Cortex of kidney (tissue), 1 donor: ENCODE measurements at places on chromosomes 6 and 20.

DNA sequence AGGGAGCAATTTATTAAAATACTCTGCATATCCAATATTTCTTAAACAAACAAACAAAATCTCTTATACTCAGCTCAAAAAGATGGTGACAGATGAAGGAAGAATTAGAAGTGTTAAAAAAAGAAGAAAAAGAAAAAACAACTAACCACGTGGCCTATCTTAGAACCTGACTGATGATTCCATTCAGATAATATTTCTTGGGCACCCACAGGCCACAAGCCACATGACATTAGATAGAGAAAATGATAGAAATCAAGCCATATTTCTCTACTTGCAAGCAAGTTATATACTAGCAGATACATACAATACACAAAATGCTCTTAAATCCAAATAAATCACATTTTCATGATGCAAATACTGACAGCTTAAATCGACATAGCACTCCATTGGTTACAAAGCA lies 14.5 kb upstream of the RAMACL start:
- no peak for DNase-seq

- no peak for DNase-seq
Measured at GRCh38 chr6:168956884-168957730, 296.5 kb downstream of the THBS2 start.

DNA sequence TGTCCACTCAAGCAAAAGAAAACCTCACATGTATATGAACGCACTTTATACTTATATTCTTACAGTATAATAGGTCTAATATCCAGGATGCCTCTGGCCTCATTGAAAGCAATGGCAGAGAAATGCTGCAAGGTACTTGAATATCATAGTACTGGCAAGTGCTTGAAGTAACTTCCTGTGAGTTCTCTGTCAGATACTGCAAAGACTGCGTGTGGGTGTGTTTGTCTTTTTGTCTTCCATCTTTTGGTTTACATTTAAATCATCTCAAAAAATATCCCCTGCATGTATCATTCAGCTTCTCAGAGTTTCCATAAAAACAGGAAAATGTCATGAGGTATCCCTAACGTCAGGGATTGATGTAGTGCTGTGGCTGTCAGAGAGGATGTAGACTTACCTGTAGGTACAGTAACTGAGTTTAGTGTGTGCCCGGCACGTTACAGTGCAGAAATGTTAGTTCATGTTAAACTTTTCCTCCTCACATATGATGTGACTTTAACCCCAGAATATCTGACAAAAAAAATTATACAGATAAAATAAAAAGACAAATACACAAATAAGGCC lies 184.3 kb downstream of the DST start:
- DNase-seq, result no peak

DNA sequence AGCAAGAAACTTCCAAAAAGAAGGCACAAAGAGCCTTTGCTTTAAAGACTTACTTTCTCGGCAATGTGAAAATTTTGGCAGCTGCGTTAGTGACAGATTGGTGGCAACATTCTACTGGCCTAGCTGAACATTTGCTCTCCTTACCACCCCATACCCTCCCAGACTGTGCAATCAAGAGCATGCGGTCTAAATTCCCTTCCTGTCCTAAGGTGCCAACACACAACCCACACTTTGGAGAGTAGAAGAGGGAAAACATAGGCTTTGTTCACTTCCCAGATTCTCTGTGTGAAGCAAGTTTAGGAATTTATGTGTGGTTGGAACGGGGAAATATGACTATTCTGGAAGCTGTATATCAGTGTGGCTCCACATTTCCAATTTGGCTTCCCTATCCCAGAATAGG lies 29.8 kb upstream of the NEDD9 start:
- DNase-seq, result no peak

GRCh38 chr20:3203315-3204123 lies 963 bp downstream of the DDRGK1 start:
- DNase-seq, result no peak

- no peak for DNase-seq
Measured at GRCh38 chr6:12483712-12484111, 193.6 kb downstream of the EDN1 start.

GRCh38 chr20:54848984-54849538 lies 373.7 kb downstream of the DOK5 start:
- DNase-seq, result no peak

- no peak for DNase-seq
Measured at GRCh38 chr6:36735110-36736071, 37.8 kb downstream of the RAB44 start.

DNA sequence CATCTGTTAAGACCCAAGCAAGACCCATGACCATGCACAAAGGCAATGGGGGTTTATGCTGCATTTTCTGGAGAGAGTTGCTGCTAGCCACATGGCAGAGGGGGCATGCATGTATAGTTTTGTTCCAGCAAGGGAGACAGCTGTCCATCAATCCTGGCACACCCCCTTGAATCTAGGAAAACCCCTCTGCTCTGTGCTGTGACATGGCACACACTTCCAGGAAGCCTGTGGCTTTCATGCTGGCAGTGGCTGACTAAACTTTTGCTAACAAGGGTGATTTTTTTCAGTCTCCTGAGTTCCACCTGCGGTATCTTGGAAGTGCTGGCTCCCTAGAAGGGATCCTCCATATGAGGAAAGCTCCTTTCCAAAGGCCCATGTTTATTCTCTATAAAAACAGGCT lies 9.1 kb upstream of the CST4 start:
- no peak for DNase-seq

GRCh38 chr6:55136916-55137315 lies 37.4 kb upstream of the HCRTR2 start:
- no peak for DNase-seq

- DNase-seq, result no peak
Measured at GRCh38 chr6:12947151-12947871, 230.7 kb downstream of the PHACTR1 start.

- no peak for DNase-seq
Measured at GRCh38 chr6:169253337-169254238, at the start of gene THBS2. Gene THBS2 (minus strand): TSS chr6:169253846. CDS start chr6:169250784, 3,062 bp downstream.

GRCh38 chr6:139369068-139369467 lies 5.4 kb downstream of the CITED2 start:
- DNase-seq, result no peak

GRCh38 chr6:19413323-19413722 lies 423.8 kb upstream of the ID4 start:
- DNase-seq, result no peak

GRCh38 chr20:52490711-52491430 lies 299.3 kb upstream of the ZFP64 start:
- no peak for DNase-seq

DNA sequence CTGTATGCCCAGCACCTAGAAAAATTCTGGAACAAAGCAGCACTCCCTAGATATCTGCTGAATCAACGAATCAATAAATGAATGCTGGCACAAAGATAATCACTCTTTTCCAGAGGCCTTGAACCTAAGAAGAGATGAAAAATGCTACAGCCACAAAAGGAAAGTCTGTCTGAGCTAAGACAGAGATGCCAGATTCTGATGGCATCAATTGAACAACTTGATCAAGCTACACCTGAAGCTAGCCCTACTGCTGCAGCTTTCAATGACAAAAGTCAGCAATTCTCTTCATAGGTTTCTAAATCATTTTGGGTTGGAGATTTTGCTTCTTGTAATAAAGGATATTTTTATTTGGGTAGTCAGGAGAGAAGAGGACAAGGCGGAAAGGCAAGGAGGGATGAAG lies 305.0 kb upstream of the SULF2 start:
- no peak for DNase-seq

GRCh38 chr6:160051390-160051789 lies 70.2 kb upstream of the SLC22A1 start:
- no peak for DNase-seq

- DNase-seq, result no peak
Measured at GRCh38 chr20:11676630-11677287, 240.9 kb upstream of the BTBD3 start.

GRCh38 chr6:37050045-37050853 lies 44.8 kb downstream of the FGD2 start:
- DNase-seq, result no peak

DNA sequence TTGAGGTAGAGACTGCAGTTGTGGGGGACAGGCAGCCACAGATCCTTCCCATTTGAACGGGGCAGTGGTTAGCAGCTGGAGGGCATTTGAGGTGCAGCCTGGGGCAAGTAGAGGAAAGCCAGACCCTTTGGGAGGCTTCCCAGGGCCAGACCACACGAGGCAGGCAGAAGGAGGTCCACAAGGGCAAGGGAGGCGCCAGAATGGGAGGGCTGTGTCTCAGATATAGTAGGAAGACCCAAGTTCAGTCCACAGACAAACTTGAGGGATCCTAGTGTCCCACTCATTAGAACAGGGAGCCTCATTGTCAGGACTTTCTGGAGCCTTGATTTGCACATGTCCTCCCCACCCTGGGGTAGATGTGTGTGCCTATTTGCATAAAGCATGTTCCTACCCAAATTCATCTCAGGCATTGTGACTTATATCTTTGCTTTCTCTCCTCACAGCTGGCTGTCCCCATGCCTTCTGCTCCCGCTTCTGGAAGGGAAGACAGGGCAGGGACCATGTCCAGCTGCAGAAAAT lies 166.0 kb downstream of the VEGFA start:
- DNase-seq, result no peak

- no peak for DNase-seq
Measured at GRCh38 chr6:167800549-167800948, 26.2 kb upstream of the AFDN start.

- no peak for DNase-seq
Measured at GRCh38 chr6:121157906-121158305, 176.4 kb downstream of the TBC1D32 start.

DNA sequence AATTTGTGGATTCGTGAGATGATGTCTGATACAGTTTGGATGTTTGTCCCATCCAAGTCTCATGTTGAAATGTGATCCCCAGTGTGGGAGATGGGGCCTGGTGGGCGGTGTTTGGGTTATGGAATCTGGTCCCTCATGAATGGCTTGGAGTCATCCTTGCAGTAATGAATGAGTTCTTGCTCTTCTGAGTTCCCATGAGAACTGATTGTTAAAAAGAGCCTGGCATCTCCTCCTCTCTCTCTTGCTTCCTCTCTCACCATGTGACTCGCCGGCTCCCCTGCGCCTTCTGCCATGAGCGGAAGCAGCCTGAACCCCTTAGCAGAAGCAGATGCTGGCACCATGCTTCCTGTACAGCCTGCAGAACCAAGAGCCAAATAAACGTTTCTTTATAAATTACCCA lies 30.5 kb upstream of the RPP40 start:
- DNase-seq, result no peak

DNA sequence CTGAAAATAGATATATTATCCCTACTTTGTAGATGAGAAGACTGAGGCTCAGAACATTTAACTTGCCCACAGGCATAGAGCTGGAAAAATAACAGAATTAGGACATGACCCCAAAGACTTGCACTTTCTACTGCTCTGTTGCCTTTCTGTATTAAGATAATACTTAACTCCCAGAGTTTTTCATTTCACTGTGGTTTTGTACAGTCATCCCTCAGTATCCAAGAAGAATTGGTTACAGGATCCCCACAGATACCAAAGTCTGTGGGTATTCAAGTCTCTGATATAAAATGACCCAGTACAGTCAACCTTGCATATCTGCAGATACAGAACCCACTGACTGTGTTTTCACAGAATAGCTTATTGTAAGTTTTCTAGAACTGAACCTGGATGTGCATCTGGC lies 16.8 kb downstream of the MRS2 start:
- DNase-seq, result no peak

- no peak for DNase-seq
Measured at GRCh38 chr6:90388395-90388794, 91.8 kb upstream of the BACH2 start.

DNA sequence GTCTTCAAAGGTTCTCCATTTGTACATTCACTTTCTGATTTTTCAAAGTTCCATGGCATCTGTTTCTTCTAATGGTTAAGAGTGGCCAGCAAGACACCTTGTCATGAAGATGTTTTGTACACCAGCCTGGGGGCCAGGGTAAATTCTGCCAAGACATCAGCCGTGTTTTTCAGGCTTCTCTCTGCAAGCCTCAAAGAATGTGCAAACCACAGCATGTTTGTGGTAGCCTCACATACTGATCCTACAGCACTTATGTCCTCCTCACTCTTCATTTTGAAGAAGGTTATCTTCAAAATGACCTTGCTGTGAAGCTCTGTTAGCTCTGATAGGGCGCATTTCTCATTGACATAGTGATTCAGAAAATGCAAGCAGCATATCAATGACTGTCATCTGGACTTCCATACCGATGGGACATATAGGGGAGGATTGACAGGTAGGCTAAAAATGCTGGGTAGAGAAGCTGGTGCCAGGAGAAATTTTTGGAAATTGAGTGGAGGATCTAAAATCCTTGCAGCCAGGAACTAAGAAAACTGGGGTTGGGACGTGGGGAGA lies 59.3 kb upstream of the SPTLC3 start:
- no peak for DNase-seq

GRCh38 chr6:90707246-90707645 lies 120.4 kb upstream of the MAP3K7 start:
- no peak for DNase-seq

DNA sequence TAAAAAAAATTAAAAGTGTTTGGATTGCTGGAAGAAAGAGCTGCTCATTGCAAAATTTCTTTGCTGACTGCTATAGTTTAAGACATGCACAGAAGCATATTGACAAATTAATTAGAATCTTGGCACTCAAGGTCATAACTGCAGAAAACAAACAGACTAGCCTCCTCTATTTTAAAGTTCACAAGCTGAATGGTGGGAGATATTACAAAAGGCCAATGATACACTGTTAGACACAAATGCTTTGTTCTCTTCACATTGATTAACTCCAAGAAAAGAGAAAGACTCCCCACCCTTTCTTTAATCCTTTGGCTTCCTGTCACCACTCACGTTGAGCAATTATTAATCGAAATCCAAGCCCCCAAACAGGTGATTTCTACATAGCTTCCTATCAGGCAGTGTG lies 69.1 kb downstream of the PTCHD4 start:
- no peak for DNase-seq

DNA sequence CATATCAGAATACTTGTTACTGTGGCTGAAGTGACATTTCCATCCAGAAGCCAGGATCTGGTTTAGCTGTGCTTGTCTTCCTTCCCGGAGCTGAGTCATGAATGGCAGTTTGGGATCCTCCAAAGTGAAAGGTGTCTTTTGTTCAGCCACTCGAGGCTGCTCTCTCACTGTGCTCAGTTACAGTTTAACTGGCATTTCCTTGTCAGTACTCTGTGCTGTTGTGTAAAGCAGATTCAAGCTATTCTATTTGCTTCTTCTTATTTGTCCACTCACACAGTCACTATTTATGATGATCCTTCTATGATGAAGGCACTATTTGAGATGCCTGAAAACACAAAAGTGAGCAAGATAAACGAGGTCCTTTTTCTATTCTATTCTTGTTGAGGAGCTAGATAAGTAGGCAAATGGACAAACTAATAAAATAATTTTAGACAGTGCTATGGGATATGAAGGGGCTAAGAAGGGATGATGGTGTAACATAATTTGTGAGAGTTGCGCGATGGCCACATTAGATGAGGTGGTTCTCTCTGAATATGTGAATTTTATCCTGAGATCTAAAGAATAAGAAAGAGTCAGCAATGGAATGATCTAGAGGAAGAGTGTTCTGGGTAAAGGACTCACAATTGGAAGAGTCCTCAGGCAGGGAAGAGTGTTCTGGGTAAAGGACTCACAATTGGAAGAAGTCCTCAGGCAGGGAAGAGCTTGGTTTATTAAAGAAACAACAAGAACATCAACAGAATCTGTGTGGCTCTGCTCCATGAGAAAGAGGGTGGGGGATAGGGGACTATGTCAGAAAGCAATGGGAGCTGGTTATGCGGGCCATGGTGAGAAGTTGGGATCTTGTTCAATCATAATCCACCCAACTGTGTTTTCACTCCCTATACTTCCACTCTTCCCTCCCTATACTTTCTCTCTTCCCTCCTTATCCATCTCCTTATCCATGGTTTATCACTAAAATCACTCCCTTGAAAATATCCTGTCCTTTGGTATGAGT lies 40.1 kb downstream of the CYP24A1 start:
- DNase-seq, result no peak
